ENCODE measurements at places on chromosomes 7 and 10.

DNA sequence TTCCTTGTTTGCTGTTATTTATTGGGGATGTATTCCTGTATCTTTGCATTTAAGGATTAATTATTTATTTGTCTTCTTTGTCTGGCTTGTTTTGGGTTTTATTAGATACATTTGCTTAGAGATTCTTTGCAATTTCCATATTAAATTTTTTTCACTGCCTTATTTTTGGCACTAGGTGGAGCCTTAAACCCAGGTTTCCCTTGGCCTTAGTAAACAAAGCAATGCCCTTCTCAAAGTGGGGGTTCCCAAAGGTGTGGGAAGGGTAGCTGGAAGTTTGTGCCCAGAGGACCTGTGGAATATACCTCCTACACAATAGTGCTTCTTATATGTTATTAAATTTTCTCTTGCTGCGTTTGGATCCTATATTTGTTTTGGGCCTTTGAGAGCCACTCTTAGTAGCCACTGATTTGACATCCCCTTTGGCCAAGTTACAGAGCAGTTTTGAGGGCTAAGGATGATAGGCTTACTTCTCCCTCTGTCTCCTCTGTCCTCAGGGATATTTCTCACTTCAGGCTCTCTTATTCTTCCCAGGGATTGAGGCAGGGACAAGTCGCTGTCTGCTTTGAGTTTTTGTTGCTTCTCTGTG, 162.3 kb downstream of the ITGB1 start:
- no peak for DNase-seq

DNA sequence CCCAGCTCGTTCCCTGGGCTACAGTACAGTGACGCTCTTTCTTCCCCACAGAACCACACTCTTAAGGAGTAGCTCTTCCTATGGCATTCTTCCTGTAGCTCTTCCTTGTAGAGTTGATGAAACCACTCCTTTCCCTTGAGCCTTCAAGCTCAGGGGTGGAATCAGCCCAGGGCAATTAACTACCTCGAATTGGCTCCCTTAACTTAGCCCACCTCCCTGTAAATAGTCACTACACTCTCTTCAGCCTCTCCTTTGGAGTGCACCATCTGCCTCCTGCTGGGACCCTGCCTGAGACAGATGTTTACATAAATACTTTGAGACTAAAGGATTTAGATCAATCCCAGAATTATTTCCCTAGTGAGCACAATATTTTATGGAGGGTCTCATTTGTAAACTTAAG, 537.8 kb upstream of the AUTS2 start:
- no peak for DNase-seq

DNA sequence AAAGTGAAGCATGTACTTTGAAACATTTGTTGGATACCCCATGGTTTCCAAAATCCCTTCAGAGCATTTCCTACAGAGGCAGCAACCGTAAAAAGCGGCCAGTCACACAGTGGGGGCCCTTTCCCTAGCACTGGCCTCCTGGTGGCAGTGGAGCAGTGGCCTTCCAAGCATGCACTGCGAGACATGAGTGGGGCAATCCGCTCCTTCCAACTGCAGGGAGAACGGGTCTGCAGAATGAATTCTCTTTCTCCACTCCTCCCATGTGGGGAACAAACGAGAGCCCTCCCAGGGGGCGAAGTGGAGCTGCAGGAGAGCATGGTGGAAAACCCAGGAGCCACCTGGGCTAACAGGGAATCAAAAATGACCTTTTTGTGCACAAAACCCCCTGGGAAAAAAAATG, 542.9 kb upstream of the GALNT17 start:
- DNase-seq, result no peak

DNA sequence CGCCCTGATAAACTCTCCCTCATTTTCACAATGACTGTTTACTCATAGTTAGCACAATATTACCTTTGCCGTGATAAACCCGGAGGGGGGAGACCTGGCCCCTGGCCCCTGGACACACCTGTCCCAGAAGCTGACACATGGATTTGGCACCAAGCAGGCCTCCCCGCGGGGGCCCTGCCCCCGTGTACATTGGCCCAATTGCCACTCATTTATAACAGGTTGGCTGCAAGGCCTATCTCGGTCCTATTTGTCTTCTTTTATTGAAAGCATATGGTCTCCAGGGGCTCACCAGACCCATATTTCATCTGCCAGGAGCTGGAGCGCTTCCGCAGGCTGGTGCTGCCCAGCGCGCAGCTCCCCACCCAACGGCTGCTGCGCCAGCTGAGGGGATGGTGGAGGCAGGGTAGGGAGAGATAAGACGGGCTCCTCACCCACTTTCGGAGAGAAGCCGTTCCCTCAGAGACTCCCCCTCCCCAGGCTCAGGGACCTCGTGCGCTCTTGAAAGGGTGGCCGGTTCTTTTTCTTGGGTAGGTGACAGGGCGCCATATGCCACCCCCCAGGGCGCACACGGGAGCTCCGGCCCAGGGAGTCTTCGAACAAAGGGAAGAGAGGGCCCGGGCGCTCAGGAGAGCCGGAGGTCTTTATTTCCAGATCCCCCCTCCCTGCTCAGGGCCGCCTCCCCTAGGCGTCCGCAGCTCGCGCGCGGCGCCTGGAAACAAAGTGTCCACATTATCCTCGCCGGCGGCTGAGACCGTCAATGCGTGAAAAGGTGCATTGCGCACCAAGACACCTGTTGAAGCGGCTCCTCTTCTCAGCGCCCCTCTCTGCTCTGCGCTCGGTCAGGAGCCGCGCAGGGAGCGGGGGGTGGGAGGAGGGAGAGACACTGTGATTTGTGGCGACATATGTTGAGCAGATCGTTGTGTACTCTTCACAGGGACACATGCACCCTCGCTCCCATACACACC, 4.3 kb upstream of the NEUROG3 start:
- no peak for DNase-seq

- DNase-seq, result no peak
Observed at GRCh38 chr7:27088002-27088922, 7.5 kb downstream of the HOXA1 start.

GRCh38 chr10:76285012-76285411, 853.6 kb downstream of the LRMDA start:
- DNase-seq, result no peak

DNA sequence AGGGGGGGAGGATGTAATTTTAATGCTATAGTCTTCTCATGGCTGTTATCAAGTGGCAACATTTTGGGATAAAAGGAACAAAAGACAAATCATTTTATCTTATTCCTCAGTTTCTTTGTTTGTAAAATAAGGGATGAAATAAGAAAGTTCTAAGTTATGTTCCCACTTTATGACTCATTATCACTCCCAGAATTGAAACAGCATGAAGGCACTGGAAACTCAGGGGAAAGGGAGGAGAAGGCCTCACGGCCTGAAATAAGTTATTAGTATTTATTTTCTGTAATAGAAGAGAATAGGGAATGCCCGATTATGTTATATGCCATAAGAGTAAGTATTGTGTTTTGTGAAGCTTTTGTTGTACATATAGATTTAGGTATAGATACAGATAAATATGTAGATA, 85.0 kb upstream of the NAMPT start:
- no peak for DNase-seq

- peak; percentile 75 for DNase-seq
Observed at GRCh38 chr7:141685285-141686023, 16.5 kb downstream of the DENND11 start.

DNA sequence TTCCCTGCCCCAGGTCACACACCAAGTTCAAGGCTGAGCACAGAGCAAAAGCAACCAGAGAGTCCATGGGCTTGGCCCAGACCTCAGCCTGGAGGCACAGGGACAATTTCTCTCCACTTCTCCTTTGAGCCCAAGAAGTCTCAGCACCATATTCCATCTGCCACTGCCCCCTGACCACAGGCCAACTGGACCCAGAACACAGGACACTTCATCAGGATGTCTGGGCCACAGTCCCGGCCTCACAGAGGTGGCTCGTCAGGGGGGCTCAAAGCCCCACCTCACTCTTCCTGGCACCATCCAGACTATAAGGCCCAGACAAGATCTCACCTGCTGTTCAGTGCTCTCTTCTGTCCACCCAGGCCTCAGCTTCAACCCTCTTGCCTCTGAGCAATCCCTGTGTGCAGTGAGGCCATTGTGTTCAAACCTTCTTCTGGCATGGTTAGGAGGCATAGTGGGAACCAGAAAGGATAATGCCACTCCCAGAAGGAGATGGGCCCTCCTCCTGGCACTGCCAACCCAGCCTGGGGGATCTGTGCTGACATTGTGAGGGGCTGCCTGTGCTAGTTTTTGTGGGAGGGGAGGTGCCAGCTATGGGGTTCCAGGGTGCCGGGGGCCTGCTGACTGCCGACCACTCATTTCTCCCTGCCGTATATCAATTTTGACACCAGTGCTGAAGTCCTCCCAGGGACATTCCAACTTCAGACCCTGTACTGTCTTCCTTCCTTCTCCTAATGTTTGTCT, 49.7 kb upstream of the ANTXRL start:
- no peak for DNase-seq

GRCh38 chr10:79188154-79188965, 119.6 kb downstream of the ZMIZ1 start:
- DNase-seq, result no peak

DNA sequence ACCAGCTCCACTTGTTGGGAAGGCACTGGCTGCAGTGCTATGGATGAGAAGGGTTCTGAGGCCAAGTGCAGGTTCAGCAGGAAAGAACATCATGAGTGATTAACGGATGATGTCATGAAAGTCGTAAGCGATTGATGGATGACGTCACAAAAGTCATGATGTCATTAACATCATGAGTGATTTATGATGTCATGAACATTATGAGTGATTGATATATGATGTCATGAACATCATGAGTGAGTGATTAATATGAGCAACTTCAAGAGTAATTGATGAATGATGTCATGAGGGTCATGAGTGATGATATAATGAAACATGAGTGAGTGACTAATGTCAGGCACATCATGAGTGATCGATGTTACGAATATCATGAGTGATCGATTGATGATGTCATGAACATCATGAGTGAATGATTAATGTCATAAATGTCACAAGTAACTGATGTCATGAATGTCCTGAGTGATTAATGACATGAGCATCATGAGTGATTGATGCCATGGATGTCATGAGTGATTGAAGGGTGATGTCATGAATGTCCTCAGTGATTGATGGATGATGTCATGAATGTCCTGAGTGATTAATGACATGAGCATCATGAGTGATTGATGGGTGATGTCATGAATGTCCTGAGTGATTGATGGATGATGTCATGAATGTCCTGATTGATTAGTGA, 185.6 kb downstream of the PAXIP1 start:
- DNase-seq, result no peak

GRCh38 chr7:107528461-107528860, 35.3 kb downstream of the COG5 start:
- no peak for DNase-seq

DNA sequence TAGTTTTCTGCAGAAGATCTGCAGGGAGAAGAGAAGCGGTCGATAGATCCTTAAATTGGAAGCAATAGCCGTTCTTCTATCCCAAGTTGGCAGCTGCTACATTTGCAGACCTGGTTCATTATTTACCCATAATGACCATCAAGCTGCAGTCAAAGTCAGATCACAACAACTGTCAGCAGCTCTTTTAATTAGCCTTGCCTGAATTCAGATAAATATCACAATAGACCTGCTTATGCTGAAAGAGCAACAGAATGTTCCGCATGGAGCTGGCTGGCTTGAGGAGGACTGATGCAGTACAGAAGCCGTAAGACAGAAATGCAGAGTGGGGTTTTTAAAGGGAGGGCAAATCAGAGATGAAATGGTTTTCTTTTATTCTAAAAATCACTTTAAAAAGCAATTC, 109.4 kb downstream of the HIBADH start:
- no peak for DNase-seq

- no peak for DNase-seq
Observed at GRCh38 chr10:82340166-82340565, 465.2 kb downstream of the NRG3 start.

DNA sequence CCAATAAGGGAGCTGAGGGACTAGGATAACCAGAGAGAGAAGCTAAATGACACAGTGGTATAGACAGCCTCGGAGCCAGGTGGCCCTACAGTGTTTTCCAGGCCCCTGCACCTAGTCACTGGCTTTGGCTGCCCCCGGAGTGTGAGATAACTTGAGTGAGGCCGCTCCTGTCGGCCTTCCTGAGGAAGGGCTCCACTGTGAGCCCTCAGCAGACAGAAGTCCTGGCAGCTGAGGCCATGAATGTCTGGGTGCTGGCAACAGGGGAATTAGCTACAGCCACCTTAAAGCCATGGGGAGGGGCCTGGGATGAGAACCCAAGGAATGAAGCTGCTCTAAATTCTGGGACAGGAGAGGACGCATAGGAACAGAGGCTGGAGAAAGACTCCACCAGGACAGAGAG, 4.6 kb upstream of the GDF10 start:
- DNase-seq, result no peak

DNA sequence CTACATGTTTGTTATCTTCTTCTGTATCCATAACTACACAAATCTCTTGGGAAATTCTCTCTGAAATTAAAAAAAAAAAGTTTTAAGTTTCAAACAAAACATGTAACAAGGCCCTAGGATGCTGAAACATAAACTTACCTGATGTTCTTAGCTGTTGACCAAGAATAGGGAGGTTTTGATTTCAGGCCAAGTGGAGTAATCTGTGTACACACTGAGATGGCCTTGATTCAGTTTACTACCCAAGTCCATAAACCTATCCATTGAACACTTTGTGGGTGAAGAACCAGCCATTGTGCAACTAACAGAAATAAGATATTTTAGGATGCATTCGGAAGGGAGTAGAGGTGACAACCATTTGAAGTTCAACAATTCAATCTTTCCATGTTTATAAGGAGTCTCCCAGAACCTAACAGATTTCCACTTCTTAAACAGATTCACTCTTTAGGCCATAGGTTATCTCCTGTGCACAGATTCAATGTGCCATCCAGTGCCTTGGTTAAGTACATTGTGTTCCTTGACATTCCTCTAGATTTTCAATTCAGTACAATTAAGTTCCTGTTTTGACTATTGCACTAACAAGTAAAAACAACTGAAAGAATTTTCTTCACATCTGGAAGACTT, 143.1 kb downstream of the CRPPA start:
- DNase-seq, result no peak

DNA sequence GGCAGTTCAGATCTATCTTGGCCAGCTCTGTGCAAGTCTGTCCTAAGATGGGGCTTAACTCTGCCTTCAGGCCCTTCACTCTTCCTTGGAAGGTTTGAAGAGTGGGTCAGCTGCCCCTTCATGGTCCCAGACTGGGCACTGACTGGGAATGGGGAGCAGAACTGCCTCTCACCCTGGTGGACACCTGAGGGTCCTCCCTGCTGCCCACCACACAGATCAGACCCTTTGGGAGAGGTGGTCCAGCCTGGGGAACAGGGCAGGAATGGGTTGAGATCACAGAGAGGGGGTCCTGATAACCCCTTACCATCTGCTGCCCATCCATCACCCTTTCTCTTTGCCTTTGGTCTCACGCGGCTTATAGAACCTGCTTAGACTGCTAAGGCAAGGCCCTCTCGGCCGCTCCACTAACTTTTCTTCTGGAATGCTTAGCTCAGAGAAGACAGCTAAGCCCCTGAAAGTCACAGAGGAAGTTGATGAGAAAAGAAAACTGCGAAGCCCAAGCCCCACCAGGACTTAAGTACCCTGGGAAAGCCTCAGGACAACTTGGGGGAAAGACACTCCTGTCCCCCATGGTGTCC, 402 bp upstream of the CDHR1 start:
- no peak for DNase-seq

- DNase-seq, result no peak
Observed at GRCh38 chr10:14543046-14543903, 212.6 kb upstream of the FRMD4A start.

- DNase-seq, result no peak
Observed at GRCh38 chr7:69599955-69600709, 1.9 kb downstream of the AUTS2 start.

GRCh38 chr7:46969303-46970130, 612.4 kb downstream of the TNS3 start:
- DNase-seq, result no peak
